ENCODE measurements at places on chromosomes 3 and 15.

DNA sequence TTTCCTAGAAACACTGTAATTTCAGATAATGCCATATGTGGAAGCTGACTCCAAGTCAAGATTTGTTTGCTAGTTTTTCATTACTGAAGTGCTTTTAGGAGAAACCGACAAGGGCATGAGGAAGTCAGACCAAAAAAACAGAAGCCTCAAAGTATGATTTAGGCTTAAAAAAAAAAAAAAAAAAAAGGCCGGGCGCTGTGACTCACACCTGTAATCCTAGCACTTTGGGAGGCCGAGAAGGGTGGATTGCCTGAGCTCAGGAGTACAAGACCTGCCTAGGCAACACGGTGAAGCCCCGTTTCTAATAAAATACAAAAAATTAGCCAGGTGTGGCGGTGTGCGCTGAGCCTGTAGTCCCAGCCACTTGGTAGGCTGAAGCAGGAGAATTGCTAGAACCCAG, 11.6 kb downstream of the RPL15 start:
- no peak for DNase-seq

DNA sequence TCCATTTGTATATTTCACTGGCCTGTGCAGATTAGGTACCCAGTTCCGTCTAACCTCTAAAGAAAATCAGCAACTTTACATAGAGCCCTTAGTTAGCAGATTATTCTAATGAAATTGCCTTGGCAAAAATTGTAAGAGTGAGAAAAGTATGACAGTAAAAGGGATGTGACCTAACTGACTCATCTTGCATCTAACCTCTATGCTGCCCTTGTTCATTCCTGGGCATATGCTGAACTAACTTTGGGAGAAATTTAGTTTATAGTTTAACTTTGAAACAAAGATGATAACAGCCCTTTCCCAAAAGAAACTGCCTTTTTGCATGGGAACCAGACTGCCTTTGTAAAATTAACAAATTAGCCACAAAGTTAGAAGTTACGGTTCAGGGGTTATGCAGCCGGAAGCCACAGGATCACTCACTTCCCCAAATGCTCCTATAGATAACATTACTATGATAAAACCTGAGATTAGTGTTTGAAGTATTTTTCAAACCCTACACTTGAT, 839.8 kb upstream of the ALCAM start:
- no peak for DNase-seq

DNA sequence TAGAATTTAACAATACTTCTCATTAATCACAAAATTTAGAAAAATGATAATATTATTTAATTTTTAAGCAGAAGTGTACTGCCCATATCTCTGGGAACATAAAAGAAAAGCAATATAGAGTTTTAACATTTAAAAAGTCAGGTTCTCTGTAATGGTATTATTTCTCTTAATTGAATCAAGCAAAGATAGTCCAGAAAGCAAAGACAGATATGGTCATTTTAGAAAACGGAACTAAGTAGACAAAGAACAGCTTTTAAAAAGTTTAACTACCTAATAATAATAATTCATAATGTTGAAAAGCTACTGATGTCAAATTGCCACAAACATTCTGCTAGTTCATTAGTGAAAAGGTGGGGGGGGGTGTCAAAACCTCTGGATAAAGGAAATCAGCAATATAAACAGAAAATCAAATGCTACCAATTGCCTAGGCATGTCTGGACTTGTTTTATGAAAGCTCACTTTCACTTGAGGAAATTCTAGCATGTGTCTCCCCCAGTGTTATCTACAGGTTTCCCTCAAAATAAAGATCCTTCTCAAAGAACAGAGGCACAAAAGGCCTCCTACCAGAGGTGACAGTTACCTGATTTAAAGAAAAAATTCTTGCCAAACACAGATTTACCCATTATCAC, 1.7 kb downstream of the ZMAT3 start:
- no peak for DNase-seq

GRCh38 chr3:45227071-45227820, 1.2 kb upstream of the TMEM158 start:
- DNase-seq, result no peak

GRCh38 chr15:33860754-33861153, 107.5 kb upstream of the CHRM5 start:
- DNase-seq, result no peak

DNA sequence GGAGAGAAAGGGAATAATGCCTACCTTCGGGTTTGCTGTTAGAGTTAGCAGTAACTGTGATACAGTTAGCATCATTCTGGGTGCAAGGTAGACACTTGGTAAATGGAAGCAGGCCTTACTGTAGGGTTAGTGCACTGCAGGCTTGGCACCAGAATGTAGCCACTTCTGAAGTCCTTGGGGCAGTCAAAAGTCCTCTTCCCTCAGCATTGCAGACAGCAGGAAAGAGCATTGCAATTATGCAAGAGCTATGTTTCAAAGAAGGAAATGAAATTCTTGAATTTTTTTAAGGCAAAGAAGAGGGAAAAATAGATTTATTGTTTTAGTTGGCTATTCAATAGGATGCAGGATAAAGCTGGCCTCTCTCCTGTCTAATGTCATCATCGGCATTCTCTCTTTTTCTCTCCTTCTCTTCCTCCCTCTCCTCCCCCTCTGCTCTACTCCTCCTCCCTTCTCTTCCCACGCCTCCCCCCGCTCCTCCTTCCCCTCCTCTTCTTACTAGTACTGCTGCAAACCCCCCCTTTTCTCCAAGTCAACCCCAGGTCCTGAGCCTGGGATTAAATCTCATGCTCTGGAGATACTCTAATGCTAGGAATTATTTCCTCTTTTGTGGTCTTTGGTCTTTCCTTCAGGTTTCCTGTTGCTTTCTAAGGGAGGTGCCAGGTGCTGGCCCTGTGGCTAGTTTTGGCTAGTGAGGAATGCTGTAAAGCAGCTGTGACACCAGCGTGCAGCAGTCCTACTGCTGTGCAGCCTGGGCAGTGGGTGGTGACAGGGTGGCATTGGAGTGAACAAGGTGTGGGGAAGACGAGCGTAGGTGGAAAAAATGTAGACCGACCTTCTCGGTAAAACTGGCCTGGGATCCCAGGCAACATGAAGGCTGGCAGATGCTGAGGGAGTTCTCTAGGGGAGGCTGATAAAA, 21.7 kb downstream of the EEFSEC start:
- DNase-seq, result no peak

- no peak for DNase-seq
Observed at GRCh38 chr3:181486141-181486885, 225.4 kb upstream of the SOX2 start.

GRCh38 chr15:88401251-88401995, 65.8 kb downstream of the MRPL46 start:
- no peak for DNase-seq

- peak; percentile 30 for DNase-seq
Observed at GRCh38 chr3:190585805-190586630, 72.1 kb downstream of the IL1RAP start.

DNA sequence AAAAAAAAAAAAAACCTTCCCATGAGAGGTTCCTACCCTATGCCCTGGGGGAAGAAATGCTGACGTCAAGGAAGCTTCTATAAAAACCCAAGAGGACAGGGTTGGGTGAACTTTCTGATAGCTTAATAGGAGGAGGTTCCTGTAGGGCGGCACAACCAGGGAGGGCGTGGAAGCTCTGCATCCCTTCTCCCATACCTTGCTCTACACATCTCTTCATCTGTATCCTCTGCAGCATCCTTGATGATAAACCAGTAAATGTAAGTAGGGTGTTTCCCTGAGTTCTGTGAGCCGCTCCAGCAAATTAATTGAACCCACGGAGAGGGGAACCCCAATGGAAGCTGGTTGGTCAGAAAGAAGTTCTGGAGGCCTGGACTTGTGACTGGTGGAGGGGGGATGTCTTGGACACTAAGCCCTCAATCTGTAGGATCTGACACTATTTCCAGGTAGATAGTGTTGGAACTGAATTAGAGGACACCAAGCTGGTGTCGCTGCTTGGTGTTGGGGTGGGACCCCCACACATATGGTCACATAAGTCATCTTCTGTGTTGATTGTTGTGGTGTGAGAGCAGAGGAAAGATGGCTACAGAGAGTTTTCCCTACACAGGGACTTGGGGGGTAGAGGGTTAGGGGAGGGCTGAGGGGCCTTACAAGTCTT, 91.5 kb downstream of the ST6GAL1 start:
- DNase-seq, result no peak

GRCh38 chr15:32659340-32660155, 18.0 kb downstream of the SCG5 start:
- DNase-seq, result no peak

DNA sequence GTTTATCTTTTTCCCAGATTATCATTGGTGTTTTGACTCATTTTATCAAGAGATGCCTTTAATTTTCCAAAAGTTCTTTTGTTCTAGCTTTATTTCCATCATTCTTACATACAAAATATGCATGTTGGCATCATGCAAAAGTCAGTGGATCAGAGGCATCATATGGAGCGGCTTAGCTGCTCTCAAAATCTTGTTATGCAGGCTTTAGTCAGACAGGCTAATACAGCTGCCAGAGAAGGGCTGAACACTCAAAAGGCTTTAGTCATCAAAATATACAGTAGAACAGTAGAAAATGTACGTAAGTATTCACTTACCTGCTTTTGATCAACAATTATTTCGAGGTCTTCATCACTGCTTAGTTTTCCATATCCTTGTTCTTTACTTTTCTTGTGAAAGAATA, 65.5 kb downstream of the PEX5L start:
- no peak for DNase-seq

DNA sequence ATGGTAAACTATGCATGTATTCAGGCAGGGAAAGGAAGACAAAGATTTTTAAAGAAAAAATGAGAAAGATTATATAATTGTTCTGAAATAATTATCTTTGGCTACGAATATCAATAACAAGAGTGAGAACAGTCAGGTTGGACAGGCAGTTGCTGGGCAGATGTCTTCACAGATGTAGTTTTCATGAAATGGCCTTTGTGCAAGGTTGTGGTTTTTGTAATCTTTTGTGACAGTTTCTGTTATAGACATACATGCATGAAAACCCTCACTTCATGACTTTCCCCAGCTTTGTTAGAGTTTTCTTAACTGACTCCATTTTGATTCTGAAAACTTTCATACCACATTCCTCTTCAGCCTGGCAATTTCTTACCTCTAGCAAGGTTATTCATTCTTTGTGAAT, 34.9 kb upstream of the SLC25A36 start:
- no peak for DNase-seq

GRCh38 chr3:148190441-148190990, 507.2 kb upstream of the AGTR1 start:
- DNase-seq, result no peak

- DNase-seq, result peak; percentile 42
Observed at GRCh38 chr15:68055224-68055705, 1.1 kb downstream of the PIAS1 start.

GRCh38 chr15:82894971-82895520, 57.5 kb downstream of the HOMER2 start:
- DNase-seq, result no peak

- DNase-seq, result no peak
Observed at GRCh38 chr15:101804375-101804774, 1.1 kb downstream of the OR4F6 start.

DNA sequence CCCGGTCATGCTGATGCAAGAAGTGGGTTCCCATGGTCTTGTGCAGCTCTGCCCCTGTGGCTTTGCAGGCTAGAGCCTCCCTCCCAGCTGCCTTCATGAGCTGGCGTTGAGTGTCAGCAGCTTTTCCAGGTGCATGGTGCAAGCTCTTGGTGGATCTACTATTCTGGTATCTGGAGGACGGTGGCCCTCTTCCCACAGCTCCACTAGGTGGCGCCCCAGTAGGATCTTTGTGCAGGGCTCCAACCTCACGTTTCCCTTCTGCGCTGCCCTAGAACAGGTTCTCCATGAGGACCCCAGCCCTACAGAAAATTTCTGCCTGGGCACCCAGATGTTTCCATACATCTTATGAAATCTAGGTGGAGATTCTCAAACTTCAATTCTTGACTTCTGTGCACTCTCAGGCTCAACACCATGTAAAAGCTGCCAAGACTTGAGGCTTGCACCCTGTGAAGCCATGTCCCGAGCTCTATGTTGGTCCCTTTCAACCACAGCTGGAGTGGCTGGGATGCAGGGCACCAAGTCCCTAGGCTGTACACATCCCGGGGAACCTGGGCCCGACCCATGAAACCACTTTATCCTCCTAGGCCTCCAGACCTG, 238.4 kb upstream of the MDFIC2 start:
- DNase-seq, result peak; percentile 79

DNA sequence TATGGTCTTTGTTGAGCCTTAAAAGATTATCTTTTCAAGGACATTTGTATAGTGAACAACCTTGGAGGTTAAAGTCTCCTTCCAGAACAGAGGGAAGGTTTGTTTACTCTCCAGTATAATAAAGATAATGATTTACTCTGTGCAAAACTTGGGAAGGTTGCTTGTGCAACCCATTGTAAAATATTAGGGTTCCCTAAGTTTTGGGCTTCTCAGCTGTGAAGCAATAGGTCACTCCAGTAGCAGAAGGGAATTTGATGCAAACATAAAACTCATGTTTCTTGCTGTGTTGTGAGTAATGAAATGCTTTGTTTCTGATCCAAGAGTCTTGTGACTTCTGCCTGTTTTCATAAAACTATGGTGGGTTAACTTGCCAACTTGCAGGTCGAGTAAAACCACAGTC, 177.5 kb downstream of the SUCNR1 start:
- no peak for DNase-seq

DNA sequence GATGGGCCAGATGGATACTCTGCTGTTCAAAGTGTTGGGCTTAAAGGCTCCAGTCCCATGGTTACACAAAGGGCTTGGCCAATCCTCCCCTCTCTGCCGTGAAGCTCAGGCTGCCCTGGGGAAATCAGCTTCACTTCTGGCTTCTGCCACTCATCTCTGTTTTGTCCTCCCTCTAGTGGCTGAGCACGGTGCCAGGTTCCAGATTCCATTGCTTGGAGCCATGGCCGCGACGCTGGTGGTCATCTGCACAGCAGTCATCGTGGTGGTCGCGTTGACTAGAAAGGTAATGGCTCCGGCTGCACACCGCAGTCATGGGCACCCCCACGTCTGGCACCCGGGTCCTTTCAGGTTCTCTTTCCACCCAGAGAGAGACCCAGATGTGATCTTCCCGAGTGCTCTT, 5.6 kb downstream of the TIGIT start:
- DNase-seq, result no peak

- DNase-seq, result no peak
Observed at GRCh38 chr3:170301405-170301804, 56.1 kb upstream of the SKIL start.

DNA sequence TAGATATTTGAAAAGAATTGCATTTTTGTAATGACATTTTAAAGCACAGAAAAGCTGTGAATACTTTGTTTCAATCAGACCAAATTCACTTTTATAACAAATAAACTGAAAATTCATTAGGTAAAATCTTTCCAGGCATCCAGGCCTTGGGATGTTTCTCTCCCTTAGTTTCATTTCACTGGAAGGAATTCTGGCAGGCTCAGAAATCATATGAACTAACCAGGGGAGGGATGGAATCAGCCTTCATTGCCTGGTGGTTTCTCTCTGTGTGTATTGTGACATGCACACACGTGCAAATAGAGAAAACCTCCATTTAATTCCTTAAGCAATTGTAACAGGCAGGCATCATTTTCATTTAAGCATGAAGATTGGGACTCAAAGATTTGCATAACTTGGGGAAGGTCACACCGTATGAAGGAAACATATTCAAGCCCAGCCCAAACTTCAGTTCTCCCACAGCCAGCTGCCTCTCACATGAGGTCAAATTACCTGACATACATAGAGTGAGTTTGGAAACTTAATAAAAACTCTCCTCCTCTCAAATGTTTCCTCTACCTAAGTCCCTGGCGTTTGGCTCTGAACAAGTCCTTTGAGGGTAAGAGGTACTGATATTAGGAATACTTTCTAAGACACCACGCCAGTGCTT, 376.1 kb upstream of the MCTP2 start:
- DNase-seq, result no peak

GRCh38 chr15:90471769-90472168, 58.0 kb upstream of the CRTC3 start:
- DNase-seq, result no peak
